ENCODE measurements at places on chromosomes 1 and 21. TPM values are rescaled to one million over a fixed set of nuclear protein-coding genes. Genes with fewer than 3 reads are reported as not detected.

- no peak for DNase-seq
These were observed 34.1 kb upstream of the CNIH3 start for GRCh38 chr1:224582041-224582440.

DNA sequence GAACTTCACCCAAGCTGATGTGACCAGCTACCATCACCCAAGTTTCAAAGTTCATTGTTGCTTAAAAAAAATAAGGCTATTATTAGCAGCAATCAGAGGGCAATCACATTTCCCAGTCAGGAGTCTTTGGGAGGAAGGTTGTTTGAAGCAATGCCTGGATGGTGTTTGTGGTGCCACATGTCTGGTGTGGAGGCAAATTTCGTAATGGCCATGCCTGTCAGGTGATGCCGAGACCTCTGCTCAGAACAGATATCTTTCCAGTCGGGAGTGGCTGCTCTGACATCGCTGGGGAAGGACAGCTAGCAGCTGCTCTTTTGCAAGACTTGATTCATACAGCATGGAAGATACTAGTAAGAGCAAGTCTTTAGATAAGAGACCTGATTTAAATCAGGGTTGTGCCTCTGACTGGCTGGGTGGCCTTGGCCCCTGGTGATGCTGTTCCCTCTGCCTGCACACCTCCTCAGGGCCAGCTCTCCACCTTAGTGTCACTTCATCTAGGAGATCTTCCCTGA lies 187.8 kb upstream of the JUN start:
- DNase-seq = no peak

DNA sequence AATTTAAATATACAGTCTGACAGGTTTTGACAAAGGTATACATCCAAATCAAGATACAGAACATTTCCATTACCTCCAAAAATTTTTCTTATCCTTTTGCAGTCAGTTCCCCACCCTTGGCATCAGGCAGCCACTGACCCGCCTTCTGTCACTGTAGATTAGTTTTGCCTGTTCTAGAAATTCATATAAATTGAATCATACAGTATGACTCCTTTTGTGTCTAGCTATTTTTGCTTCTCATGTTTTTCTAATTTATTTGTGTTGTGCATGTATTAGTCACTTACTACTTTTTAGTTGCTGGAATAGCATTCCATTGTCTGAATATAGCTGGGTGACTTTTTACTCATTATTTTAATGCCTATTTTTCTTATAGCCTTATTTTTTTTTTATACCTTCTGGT lies 3.8 kb downstream of the UTP25 start:
- no peak for DNase-seq

GRCh38 chr21:46381541-46381940 lies 57.6 kb downstream of the PCNT start:
- DNase-seq = no peak

The ANGPTL1 gene
- total RNA-seq = not detected

DNA sequence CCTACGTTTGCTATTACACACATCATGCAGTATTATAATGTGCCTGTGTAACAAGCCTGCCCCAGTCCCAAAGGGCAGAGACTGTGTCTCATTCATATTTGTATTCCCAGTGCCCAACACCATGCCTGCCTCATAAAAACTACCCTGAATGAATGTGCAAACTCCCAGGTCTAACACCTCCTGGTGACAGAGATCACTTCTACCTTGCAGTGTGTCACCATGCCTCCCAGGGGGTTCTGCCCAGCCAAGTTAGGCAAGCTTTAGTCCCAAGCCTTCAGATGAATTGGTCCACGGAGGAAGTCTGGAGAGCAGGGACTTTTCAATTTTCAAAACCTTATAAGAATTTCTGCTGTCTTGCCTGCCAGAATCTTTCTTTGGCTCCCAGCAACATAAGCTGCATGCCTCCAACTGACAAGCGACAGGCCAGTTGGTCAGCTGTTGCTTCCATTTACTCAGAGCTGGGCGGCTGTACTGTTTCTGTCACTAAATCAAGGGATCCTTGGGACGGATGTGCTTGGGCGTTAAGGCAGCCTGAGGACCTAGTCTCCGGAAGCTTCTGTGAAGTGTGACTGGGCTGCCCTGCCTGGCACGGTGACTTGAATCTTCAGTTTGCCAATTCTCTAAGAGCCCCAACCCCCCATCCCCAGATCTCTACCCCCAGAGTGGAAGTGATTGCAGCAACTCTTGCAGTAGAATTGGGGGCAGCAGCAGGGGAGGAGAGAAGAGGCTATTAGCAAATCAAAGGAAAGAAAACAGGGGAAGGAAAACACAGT lies 1.2 kb downstream of the RXRG start:
- DNase-seq = peak; percentile 28

The KPNA6 gene
- 70.0 TPM for total RNA-seq

DNA sequence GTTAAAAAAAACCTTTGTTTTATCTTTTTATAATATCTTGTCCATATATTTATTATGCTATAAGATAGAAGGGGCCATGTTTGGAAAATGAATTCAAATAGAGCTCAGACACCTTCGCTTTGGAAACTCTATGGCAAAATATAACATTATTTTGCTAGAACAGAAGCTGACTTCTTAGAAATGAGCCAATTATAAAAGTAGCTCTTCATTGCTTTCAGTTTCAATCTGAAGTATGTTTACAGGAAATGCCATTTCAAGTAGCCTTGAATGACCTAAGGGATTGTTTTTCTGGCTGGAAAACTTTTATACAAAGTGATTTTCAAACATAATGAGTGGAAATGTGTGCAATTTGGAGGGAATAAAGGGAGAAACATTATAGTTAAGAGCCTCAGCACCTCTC lies 37.8 kb upstream of the GBP5 start:
- no peak for DNase-seq

DNA sequence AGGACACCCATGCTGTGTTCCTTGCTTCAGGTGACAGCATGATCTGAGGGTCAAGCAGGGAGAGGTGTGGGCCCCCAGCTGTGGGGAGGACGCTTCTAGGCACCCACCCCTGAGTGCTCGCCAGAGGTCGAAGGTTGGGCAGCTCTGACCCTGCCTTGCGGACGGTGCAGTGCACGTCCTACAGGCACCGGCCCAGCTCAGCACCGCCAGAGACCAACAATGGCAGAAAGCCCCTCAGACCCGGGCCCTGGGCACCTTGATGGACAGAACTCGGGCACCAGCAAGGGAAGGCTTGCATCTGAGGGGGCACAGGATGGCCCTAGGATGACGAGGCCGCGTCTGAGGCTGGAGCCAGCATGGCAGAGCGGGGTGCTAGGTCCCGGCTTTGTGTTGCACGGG lies 24.7 kb downstream of the NADK start:
- no peak for DNase-seq

DNA sequence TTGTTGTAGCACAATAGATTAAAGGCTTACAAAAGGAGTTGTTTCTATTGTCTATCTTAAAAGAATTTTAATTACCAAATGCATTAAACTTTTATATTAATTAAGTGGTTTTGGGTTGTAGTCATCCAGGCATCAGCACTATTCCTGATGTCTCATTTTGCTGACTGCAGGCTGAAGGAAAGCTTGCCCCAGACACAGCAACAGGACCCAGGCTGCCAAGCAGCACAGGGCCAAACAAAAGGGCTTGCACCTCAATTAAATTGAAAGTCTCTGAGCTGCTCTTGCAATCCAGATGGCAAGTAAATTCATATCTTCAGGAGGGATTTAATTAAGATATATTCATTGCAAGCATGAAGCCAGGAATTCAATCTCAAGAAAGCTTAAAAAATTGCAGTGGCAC lies 80.7 kb upstream of the CHODL start:
- DNase-seq = no peak

GRCh38 chr1:234781241-234782065 lies 171.5 kb upstream of the IRF2BP2 start:
- DNase-seq = peak; percentile 73

The CLCNKA gene
- total RNA-seq = not detected

The ZFP69 gene
- 5.4 TPM for total RNA-seq

DNA sequence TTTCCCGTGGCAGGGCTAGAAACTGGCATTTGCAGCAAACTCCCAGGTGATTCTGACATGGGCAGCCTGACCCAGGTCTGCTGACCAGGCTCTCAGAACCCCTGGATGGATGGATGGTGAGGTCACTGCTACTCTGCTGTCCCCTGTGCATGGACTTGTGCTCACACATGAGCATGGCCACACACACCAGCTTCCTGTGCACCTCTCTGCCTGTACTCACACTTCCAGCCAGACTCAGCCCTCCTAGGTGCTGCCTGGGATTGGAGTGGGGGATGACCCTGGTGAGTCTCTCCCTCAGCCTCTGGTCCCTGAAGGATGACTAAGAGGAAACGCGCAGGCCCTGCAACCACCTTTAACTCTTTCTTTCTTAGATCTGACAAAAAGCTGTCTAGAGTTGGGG lies 361.1 kb downstream of the HHAT start:
- DNase-seq = no peak

The ANXA9 gene
- total RNA-seq = 0.27 TPM

DNA sequence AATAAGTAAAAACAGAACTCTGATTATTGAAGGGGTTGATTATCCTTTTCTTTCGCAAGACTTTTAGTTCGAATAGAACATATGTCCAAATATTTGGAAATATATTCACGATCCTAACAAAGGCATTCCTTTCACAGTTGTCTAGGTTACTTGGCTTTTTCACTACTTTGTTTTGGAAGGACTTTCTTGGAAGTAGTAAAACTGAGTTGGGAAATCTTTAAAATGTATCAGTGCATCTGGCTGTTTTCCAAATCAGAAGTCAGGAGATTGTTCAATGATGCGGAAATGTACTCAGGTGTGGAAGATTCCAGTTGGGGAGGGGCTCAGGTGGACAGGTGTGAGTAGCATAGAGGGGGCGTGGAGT lies 67.1 kb downstream of the SH3BGR start:
- no peak for DNase-seq

The TNFAIP8L2 gene
- 18.4 TPM for total RNA-seq

- DNase-seq = no peak
These were observed 128.6 kb upstream of the HOOK1 start for GRCh38 chr1:59686170-59686569.

DNA sequence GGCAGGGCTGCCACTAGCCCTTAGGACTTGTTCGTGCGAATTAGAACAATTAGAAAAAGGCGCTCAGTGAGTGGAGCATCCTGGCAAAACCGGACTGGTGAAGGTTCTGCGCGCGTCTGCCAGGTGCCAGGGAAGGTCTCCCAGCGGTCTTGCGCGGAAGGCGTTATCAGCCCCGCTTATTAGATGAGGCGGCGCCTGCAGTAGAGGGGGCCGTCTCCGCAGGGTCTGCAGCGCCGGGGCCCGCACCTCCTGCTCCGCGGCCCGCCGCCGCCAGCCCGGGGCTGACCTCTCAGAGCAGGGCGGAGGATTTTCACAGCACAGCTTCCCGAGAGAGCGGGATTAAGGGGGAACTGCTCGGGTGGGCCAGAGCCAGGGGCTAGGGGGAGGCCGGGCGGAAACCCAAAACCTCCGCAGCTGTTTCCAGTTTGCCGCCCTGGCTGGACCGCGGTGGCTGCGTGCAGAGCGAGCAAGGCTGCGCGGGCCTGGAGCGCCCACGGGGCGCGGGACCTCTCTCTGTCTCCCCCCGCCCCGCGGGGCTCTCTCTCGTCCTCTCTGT lies 155.2 kb downstream of the FOXD2 start:
- DNase-seq = no peak

- no peak for DNase-seq
These were observed 69.2 kb downstream of the TBX15 start for GRCh38 chr1:118918940-118919259.

The FCRL5 gene
- not detected for total RNA-seq
